Left lobe of liver (tissue), 2 donors: ENCODE measurements at places on chromosomes 5 and 9. TPM values are rescaled to one million over a fixed set of nuclear protein-coding genes. Genes with fewer than 3 reads are reported as not detected.

Gene SPINK6
- total RNA-seq = not detected

Gene GPX3
- total RNA-seq = 199 TPM

Gene CA9
- 0.96 TPM for total RNA-seq

Gene BRINP1
- total RNA-seq = 0.25 TPM

DNA sequence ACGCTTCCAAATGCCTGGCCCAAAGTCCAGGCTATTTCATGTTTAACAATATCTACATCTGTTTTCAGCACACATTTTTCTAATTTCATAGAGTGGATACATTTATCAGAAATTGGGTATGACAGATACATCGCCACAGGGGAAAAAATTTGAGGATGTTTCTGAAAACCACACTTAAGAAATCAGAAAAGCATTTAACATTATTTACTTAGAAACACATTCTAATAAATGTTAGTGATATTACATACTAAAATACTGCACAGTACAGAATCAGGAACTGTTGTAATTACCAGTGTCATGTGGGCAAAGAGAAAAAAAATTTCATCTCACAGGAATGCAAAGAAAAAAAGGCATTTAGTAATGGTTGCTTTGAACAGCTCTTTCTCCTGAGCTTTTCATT, 310.5 kb upstream of the KIF2A start:
- DNase-seq = no peak

DNA sequence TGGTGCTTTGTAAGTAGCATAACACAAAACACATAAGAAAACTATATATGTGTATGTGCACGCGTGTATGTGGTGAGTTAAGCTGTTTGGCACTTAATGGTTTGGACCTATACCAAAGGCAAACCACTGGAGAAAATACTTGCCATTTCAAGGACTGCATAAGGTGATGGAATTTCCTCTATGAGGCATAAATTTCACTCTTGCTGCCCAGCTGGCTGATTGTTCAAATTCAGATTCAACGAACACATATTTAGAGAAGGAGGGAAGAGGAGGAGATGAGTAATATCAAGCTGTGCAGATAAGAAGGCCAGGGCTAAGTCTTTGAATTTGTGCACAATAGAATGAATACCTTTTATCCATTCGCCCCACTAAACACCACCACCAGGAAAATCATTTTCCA, 470.6 kb upstream of the MPDZ start:
- no peak for DNase-seq

DNA sequence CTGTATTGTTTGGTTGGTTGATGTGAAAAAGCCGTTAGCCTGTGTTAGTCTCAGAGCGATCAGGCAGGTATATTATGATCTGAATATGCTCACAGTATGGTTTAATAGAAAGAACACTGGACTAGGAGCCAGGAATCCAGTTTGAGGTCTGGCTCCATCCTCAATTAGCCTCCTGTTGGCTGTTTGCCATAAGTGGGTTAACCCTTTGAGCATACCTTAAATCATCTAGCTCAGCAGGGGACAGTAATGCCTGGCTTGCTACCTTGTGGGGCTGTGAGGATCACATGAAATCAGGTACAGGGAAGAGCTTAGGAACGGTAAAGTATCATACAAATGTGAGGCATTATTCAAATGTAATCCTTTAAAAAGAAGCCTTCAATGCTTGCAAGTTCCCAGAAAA, 104.7 kb downstream of the CMYA5 start:
- no peak for DNase-seq

DNA sequence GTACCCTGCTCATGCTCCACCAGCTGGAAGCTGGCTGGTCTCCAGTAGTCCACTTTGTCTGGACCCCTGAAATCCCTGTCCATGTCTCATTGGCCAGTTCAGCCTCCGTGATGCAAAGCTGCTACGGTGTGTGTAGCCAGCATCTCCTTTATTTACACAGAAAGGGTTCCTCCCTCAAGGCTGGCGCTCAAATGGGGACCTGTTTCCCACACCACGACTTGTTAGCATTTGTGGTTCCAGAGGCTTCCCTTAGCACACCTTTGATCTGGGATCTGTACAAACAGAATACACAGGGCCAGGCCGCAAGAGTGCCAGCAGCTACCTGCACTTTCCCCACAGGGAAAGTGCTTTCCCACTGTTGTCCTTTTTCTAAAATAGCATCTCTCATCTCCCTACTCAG, 5.7 kb upstream of the SMU1 start:
- DNase-seq = peak; percentile 72

GRCh38 chr5:10486511-10487344, 45.0 kb downstream of the ROPN1L start:
- DNase-seq = no peak
